Activated CD4-positive, alpha-beta T cell treated with anti-CD3 and anti-CD28 coated beads for 24 hours (primary cell): ENCODE measurements at places on chromosomes 2 and 18.

DNA sequence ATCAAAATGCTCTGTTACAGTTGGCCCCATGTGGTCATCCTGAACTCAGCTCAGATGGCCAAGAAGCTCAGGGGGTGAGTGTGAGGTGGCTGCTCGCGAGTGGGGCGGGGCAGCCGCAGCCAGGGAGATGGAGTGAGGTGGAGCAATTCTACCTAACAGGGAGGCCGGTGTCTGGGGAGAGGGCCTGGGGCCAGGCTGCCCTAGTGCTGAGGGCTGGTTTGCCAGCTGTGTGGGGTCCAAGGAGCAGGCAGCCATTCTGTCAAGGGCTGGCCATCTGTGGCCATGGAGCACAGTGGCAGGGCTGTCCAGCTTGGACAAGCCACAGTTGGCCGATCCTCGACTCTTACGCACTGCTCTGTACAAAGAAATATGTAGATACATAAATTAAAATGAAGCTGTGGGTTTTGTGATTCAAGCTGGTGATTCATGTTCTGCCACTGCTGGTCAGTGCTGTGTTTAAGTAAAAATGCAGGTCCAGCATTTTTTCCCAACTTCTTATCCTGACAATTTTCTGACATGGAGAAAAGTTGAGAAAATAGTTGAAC, 82.1 kb downstream of the HS6ST1 start:
- no peak for DNase-seq

- no peak for DNase-seq
These were observed 59.5 kb upstream of the PPM1B start for GRCh38 chr2:44109166-44109565.

DNA sequence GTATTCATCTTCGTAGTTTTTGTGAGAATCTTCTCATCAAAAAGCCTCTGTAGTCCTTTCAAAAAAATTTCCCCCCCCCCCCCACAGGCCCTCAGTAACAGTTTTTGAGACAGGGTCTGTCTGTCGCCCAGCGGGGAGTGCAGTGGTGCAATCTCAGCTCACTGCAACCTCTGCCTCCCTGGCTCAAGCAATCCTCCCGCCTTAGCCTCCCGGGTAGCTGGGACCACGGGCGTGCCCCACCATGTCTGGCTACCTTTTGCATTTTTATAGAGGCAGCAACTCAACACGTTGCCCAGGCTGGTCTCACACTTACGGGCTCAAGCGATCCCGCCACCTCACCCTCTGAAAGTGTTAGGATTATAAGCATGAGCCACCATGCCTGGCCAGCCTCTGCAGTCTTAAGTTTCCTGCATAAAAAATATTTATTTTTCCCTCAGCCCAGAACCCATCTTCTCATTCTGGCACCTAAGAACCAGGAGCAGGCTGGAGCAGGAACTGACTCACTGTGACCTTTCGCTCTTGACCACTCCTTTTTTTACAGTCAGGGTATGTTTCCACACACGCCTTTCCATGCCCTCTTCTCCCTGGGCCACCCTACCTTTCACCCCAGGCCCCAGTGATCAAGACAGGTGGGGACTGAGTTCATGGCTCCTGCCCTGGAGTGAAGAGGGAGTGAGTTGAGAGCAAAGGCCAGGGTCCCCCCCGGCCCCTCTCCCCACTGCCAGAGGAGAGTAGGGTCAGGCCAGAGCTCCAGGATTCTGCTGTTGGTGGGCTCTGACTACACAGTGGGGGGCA, 32.5 kb upstream of the NT5DC4 start:
- no peak for DNase-seq

DNA sequence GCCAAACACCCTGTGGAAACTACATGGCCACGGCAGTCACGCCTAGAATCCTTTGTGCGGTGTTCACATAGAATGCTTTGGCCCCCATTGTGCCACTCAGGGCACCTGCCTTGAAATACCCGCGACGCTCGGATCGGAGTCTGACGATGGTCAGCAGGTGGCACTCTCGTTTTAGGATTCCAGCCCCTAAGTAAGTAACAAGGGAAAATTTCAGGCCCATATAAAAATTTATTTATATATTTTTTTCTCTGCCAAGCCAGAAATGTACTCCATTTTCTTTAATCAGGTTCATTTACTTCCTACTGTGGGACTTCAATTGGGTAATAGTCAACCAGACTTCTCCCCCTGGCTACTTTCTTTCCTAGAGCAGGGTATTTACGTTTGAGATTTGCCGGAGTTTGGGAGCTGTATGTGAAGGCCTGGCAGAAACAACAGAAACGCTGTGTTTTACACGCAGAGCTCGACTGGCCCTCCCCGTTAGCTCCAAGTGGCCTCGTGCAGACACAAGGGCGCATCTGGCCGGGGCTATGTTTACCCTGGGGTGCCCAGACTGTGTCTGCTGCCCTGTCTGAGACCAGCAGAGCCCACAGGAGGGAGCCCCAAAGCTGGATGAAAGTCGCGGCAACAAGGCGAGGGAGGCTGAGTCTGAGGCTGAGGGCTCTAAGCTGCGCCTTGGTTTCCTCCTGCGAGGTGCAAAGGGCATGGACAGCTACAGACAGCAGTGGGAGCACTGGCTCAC, 41.6 kb downstream of the LRRC30 start:
- no peak for DNase-seq

GRCh38 chr18:79706006-79706405, 26.4 kb downstream of the CTDP1 start:
- DNase-seq: no peak
